ENCODE measurements at places on chromosomes 11 and 22.

- DNase-seq, result no peak
Observed at GRCh38 chr11:100672498-100673033, 14.5 kb upstream of the ARHGAP42 start.

GRCh38 chr22:20550057-20550817 is 42.8 kb downstream of the MED15 start:
- no peak for DNase-seq

DNA sequence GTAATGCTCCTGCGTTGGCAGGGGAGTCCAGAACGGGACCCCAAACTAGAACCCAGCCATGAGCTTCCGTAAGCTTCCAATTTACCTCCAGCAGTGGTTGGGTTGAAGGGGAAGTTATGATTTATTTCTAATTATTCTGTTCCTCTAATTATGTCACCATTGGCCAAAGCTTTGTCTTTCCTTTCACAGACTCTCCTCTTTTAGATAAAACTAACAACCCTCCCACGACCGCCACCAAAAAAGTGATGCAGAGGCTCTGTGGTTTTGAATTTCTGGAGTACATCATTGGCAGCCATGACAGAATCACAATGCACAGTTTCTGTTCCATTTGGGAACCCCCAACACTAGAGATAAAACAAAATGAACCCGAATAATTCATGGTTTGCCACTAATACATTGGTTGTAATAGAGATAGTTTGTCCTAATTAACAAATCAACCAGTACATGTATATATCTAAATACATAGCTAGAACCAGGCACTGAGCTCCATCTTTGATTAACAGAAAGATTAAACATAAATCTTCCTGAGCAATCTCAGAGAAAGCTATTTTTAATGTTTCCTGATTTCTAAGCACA is 64.3 kb downstream of the ETS1 start:
- no peak for DNase-seq

DNA sequence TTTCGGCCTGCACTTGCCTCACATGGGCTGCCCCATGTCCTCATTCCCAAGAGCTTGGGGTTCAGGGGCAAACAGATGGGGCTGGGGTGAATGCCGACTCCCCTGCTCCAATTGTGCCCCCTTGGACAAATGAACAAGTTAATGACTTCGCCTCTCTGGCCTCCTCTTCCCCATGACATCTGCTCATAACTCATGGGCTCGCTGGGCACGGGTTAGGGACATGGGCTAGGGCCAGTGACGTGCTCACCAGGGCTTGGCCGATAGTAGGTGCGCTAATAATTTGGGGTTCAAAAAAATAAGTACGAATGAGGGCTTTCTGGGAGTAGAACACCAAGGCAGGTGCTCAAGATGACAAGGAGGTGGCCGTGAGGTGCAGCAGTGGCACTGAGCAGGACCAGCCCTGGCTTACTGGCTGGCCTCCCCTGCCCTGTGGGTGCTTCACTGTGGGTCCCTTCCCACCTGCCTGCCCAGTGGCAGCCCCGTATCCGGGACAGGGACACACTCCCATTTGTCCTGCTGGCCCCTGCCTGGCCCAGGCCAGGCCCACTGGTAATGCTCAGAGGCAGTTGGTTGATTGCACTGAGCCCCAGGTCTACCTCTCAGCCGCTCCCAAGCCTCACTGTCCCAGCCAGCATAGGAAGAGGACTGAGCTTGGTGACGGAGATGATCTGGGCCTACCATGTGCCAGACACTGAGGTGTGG is 12.3 kb downstream of the CBX6 start:
- no peak for DNase-seq

- DNase-seq, result no peak
Observed at GRCh38 chr11:114034956-114035355, 24.6 kb upstream of the ZBTB16 start.

All from bone marrow (tissue), 2 donors.